ENCODE measurements at places on chromosomes 12 and 14.
A peak's percentile ranks its signal among the peaks of the same experiment; 100 is the strongest.

DNA sequence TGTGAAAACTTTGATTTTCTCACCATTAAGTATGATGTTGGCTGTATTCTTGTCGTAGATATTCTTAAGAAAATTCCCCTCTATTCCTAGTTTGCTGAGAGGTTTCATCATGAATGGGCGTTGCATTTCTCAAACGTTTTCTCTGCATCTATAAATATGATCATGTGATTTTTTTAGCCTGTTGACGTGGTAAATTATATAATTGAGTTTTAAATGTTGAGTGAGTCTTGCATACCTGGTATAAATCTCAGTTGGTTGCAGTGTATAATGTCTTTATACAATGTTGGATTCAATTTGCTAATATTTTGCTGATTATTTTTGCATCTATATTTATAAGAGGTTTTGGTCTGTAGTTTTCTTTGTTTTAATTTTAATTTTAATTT, 405.9 kb upstream of the MIS18BP1 start:
- no peak for DNase-seq

DNA sequence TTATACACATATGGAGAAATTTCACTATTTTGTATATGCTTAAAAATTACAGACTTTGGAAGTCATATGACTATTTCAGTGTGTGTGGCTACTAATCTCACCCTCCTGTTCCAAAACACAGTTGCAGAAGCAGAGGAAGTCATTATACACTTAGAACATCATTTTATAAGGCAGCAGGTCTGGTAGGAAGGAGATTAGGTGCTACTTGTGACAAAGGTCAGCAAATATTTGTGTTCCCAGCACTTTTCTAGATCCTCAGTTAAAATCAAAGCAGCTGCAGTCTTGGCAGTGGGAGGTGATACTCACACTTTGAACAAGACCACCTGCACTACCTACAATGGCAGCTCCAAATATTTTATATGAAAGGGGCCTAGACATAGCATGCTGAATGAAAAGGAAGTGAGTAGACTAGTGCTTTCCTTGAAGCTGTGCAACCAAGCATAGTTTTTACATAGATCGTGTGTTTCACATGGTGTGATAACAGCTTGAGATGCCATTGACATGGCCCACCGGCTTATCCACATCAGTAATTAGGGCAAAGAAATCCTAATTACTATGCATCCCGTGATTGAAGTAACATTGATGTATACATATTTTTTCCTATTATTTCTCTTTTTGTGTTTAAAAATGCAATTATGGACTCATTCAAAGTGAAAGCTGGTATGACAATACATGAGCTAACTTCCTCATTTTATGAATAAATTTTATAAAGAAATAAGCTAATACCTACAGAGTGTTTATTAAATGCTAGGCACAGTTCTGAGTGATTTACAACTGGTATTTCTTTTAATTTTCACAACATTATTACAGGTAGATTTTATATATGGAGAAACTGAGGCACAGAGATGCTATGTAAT, 5.3 kb downstream of the GYS2 start:
- DNase-seq = no peak

DNA sequence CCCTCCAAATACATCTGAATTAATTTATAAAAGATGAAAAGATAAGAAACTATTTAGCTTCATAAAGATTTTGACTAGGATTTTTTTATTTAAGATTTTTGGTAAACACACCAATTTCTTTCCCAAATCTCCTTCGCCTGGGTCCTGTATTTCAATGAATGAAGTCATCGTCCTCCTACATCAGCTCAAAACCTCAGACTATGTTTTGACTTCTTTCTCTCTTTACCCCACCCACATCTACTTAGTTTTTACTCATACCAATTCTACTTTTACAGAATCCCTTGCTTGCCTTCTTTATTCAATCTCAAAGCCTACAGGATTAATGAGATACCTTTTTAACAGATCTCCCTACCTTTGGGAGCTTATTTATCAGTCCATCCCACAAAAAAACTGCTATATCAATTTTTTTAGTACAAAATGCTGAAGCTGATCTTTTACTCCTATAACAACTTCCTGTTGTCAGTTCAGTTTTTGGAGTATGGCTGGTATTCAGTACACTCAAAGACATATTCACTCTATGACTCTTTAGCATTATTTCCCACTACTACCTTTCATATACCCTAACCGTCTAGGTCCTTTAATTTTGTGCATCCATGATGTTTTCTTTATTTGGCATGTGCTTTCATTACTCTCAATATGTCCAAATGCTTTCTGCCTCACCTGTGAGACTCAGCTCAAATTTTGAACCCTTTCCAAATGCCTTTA, 18.7 kb upstream of the CCDC91 start:
- no peak for DNase-seq

- no peak for DNase-seq
These were observed 61.4 kb downstream of the KCNH5 start for GRCh38 chr14:62983821-62984220.

- peak; percentile 28 for DNase-seq
These were observed 891 bp downstream of the PLEKHA5 start for GRCh38 chr12:19130224-19131024.

- no peak for DNase-seq
These were observed 8.7 kb upstream of the KRT78 start for GRCh38 chr12:52857500-52857899.

- DNase-seq = no peak
These were observed 305.2 kb upstream of the PDE3A start for GRCh38 chr12:20063116-20063515.

- DNase-seq = no peak
These were observed 74.9 kb downstream of the VWF start for GRCh38 chr12:6049587-6049986.

DNA sequence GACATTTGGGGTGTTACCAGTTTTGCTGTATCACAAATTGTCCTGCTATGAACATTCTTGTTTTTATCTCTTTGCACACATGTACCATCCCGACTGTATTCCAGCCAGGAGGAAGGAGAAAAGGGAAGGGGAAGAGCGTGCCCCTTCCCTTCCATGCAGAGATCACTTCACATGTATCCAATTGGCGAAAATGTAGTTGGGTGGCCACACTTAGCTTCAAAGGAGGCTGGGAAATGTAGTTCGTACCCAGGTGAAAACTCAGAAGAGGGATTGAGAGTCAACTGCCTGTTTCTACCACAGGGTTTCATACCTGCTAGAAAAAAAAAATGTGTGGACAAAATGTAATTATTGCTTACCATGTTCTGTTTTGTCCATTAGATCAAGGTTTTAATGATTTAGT, 189.1 kb upstream of the PELI2 start:
- no peak for DNase-seq

DNA sequence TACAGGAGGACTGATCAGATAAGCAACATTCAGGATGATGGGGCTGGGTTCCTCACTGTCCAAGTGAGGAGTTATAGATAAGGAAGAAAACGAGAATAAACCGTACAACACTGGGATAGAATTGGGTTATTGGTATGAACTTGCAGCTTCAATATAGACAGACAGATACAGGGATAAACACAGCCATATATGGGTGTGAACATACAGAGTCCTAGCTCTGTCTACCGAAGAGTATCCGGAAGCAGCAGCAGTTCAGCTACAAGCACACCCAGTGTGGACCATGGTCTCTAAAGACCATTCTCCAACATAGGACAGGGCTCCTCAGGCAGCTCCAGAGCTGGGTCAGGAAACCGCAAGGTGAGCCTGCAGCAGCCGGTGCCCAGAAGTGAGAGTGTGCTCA, 40.8 kb downstream of the CDC42BPB start:
- DNase-seq = no peak

DNA sequence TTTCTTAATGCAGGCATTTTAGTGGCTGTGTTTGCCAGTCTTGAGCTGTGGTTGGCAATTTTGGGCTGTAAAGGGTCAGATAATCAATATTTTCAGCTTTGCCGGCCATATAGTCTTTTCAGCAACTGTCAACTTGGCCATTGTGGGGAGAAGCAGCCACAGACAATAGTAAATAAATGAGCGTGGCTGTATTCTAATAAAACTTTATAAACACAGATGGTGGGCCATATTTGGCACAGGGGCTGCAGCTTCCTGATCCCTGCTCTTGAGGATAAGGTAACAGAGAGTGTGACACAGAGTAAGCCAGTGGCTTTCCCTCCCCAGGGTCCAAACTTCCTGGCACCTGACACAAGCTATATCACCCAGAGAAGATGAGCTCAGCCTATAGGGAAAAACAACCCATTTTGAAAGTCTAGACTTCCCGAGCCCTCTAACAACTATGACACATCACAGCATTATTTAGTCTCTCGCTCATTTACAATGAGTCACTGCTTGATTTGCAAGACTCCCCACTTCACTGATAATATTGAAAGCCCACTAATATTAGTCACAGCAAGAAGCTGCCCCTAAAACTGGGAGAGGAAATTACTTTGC, 163.1 kb upstream of the TMPO start:
- DNase-seq = no peak

GRCh38 chr12:100127766-100128511, 14.7 kb downstream of the BLTP3B start:
- DNase-seq = peak; percentile 78

GRCh38 chr12:52925717-52926595, 21.1 kb upstream of the KRT8 start:
- no peak for DNase-seq

GRCh38 chr14:69591317-69591716, 16.6 kb upstream of the CCDC177 start:
- DNase-seq = no peak

DNA sequence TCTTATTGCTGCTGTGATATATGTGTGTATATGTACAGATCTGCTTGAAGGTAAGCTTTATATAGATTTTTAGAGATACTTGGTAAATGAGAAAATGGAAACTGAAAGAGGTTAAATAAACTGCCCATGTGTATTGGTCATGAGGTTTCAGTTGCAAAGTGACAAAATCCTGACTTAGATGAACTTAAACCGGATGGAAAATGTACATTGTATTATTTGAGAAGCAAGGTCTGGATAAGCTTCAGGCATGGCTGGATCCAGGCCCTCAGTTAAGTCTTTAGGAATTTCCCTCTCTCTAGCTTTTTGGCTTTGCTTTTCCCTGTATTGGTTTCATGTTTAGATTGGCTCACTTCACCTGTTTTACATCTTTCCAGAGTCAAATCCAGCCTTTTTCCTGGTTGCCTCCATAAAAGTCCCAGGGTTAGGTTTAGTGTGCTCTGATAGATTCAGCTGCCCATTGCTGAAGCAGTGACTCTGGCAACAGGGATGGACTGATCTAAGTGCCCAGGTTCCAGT, 21.0 kb upstream of the MAP1LC3B2 start:
- DNase-seq = no peak

- DNase-seq = no peak
These were observed 5.8 kb downstream of the JDP2 start for GRCh38 chr14:75433631-75434071.

GRCh38 chr14:105918496-105919262, 392.3 kb downstream of the TMEM121 start:
- DNase-seq = no peak

GRCh38 chr12:87112571-87113345, 856.6 kb upstream of the MGAT4C start:
- DNase-seq = no peak

GRCh38 chr12:23493672-23494071, 455.8 kb downstream of the SOX5 start:
- DNase-seq = no peak

DNA sequence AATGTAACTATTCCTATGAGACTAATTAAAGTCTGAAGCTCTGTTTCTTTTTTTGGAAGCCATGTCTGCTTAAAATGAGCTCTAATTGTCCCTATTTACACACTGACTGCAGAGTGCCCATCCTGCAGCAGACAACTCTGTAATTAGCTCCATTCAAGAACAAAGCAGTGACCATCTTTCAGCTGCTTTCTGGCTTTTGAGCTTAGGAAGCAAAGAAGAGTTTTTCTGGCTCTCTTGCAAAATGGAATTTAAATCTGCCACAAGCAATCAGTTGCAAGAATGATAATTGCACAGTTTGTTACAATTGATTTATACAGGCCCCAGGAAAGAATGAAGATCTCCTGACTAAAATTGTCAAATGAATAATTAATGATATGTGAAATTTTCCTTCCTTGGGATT, 83.4 kb downstream of the GAS2L3 start:
- no peak for DNase-seq

DNA sequence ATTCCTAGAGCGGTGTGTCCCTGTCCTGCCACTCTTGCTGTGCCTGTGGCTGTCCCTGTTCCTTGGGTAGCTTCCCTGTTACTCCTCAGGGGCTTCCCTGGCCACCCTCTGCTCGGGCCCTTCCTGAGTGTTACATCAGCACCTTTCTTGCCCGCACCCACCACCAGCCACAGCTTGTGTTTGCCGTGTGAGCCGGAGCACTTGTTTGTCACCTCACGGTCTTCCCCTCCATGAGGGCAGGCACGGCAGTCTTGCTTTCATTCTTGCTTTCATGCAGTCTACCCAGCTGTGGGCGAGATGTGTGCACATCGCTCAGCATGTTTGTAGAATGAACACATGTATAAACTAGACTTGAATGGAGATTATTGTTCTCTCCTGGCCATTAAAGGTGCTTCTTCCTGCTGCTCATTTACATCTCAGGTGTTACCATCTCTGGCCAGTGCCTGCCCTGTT, 42.0 kb downstream of the TRAF3 start:
- no peak for DNase-seq

DNA sequence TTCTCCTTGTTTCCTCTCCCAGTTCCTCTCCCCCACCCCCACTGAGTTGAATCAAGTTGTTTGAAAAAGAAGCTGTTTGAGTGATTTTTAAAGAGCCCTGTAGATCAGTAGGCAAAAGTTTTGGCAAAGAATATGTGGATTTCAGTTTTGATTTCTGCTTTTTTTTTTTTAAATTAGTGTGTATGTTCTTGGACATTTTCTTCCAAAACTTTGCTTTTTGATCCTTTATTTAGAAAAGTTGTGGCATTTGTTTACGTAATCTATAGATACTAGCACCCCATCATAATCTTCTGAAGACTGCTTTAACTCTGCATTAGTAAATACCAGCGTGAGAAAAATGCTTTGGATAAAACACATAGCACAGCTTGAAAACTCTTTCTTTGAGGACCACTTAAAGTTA, 190.3 kb upstream of the SEL1L start:
- DNase-seq = no peak

DNA sequence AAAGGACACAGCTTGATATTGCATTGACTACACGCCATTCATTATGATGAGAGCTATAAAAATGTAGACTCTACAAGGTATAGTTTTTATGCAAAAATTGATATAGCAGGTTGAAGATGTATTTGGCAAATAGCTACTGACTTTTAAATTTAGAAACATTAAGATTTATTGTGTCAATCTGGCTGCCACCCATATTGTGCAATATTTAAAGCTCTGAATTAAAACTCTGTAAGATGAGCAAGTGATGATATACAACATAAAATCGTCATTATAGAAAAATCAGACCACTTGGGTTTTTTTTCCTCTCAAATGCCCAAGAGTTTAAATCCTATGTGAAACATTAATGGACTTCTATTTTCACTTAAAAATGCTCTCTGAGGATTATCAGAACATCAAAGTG, 36.8 kb upstream of the E2F7 start:
- no peak for DNase-seq

DNA sequence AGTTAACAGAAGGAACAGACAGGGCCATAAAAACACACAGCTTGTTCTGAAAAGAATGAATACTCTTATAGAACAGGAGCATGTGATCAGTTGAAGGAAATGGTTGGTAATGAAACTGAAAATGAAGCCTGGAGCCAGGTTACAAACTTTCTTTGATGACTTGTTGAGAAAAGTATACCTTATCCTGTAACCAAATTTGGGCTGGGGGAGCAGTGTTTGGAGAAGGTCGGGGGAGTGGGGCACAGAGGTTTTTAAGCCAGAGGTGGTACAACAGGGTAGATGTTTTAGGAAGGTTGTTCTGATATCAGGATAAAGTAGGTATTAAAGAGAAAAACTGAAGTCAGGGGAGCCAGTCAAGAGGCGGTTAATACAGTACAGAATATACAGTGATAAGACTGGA, 8.2 kb downstream of the GOLT1B start:
- no peak for DNase-seq
